ENCODE measurements at places on chromosomes 1 and 21.
A peak's percentile ranks its signal among the peaks of the same experiment; 100 is the strongest.

DNA sequence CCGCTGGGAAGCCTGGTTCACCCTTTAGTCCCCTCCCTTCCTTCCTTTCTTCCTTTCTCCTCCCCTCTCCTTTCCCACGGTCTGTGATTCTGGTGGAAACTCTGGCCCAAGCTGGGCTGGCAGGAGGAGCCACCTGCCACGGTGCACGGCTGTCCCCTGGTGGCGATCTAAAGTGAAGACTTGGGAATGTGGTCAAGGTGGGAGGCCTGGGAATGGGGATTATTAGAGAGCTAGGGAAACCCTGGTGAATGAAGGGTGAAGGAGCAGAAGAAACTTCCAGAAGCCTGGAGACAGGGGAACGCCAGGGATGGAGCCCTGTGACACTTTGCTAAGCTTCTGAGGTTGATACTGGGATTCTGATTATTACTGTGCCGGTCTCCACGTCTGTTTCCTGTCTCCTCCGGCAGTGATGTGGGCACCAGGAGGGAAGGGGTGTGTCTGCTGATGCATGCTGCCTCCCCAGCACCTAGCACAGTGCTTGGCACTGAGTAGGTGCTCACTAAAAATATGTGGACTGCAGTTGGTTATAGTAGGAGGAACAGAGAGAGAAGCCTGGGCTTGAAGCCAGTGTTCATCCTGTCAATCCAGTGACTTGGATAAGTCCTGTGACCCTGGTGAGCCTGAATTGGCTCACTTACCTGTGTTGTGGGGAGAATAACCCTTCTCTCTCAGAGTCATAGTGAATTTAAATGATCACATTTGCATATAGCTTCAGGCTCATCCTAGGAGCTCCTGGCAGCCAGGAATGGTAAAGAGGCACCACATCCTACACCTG, 71.2 kb upstream of the NBPF3 start:
- DNase-seq: peak; percentile 38

DNA sequence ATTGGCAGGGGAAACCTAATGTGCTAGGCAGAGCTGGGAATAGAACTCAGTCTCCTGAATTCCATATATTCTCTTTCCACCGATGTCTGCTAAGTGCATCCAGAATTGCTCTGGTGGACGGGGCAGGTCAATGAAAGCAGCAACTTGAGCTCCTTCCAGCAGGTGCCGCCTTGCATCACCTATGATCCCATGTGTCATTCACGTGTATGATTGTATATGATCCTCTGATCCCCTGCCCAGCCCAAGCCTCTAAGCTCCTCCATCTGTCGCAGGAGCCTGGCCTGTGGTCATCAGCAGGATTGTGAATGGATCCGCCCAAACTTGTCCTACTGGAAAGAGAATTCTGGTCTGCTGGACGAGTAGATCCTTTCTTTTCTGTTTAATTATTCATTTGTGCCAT, 13.1 kb downstream of the ACTA1 start:
- DNase-seq: peak; percentile 53

- DNase-seq: no peak
Measured at GRCh38 chr1:54465351-54465811, 59.2 kb upstream of the SSBP3 start.

DNA sequence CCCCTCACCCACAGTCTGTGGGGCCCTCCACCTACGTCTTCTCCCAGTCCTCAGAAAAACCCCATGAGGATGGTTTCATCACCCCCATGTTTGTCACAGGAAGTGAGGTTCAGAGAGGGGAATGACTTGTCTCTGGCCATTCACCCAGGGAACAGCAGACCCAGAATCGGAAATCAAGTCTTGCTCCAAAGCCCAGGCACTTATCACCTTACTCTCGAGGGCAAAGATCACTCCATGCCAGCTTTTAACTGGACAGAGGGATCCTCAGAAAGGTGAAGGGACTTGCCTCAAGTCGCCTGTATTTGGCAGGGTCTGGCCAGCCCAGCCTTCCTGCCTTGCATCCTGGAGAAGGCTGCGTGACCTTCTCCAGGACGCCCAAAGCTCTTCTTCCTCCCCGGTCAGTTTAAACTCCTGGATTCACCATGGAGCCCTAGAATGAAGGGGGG, 57.9 kb upstream of the SSBP3 start:
- no peak for DNase-seq

DNA sequence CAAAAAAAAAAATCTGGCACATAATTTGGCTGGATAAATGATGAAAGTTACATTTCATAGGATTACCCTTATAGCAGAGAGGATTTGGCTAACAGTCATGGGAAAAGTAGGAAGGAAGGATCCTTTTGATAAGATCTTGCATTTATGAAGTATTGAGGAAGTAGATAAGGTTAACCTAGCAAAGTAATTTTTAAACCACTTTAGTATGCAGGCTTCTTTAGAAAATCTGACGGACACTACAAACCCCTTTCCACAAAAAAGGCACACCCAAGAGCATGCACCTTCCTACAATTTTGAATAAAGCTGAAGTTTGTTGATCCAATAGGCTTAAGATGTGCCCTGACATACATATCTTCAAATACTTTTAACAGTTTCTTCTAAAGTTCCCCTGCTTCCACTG, 275.2 kb downstream of the GRIK1 start:
- DNase-seq: no peak

GRCh38 chr1:196071447-196071846, 536.8 kb downstream of the KCNT2 start:
- DNase-seq: no peak

- DNase-seq: peak; percentile 45
Measured at GRCh38 chr1:8317647-8318381, at the start of gene SLC45A1. Gene SLC45A1 (plus strand): TSS chr1:8318114. CDS start chr1:8324330, 6,216 bp downstream.

Data from T47D (cell line).